Stimulated activated CD8-positive, alpha-beta memory T cell treated with anti-CD3 and anti-CD28 coated beads, Interleukin-4, amount 100 ng/mL, for 1 hour (primary cell): ENCODE measurements at places on chromosomes 5 and 9.

GRCh38 chr9:78366827-78367226 lies 69.9 kb downstream of the PSAT1 start:
- DNase-seq = no peak

DNA sequence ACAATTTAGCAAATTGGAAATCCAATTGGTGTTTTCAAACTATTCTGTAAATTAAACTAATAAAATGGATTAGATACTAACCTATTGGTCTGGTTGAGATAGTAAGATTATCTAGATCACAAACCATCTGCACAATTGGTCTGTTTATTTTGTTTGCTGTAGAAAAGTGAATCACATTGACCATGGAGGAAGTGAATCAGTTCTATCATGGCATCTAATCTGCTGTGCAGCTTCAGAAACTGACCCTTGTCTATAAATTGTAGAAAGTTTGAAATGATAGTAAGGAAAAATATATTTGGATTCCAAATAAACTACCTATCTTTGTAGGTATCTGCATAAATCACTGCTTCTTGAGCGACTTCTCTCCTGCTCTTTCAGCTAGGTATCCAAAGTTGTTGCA lies 1865.4 kb downstream of the MAT2B start:
- no peak for DNase-seq

DNA sequence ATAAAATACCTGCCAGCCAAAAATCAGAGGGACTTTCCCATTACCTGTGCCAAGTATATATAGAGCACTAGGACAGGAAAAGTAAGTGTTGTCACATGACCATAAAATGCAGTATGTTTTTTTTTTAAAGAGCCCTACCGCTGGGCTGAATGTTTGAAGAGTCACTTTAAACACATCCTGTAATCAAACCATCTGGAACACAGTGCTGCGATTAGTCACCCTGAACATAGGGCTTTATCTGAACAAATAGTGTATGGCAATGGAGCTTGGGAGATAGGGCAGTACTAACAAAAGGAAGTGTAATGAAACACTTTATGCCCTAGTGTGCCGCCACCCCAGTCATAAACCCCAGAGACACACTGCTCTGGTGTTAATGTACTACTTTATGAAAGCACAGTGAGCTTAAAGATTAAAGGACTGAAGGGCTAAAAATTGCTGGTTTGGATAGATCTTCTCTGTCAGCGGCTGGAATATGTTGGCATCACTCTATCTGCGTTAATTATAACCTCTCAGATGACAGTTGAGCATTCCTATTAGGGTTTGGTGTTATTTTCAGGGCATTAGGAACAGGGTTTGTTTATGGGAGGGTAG lies 90.4 kb downstream of the ZNF608 start:
- DNase-seq = no peak

- DNase-seq = no peak
These were observed 45.5 kb downstream of the IL31RA start for GRCh38 chr5:55896663-55897062.

GRCh38 chr5:122053181-122054109 lies 24.6 kb downstream of the LOX start:
- no peak for DNase-seq

DNA sequence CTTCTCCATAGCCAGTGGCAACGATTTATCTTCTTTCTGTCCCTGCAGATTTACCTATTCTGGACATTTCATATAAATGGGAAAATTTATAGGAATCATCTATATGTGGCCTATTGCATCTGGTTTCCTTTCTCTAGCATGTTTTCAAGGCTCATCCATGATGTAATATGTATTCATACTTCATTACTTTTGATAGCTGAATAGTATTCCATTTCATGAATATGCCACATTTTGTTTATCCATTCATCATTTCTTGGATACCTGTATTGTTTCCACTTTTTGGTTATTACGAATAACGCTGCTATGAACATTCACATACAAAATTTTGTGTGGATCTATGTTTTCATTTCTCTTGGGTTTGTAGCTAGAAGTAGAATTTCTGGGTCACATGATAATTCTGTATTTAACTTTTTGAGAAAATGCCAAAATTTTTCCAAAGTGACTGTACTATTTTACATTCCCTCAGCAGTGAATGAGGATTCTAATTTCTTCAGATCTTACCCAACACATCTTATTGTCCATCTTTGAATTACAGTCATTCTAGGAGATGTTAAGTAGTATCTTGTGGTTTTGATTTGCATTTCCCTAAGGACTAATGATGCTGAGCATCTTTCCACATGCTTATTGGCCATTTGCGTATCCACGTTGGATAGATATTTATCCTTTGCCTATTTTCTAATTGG lies 3.6 kb downstream of the IARS1 start:
- no peak for DNase-seq

DNA sequence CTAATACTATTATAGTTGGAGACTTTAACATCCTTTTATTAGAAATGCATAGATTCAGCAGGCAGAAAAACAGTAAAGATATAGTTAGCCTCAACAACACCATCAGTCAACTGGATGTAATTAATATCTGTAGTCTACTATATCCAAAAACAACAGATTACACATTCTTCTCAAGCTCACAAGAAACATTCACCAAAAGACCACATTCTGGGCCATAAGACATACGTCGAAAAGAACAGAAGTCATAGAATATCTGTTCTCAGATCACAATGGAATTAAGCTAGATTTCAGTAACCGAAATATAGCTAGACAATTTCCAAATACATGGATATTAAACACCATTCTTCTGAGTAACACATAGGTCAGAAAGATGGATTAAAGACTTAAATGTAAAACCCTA lies 336.6 kb upstream of the RPS23 start:
- no peak for DNase-seq

DNA sequence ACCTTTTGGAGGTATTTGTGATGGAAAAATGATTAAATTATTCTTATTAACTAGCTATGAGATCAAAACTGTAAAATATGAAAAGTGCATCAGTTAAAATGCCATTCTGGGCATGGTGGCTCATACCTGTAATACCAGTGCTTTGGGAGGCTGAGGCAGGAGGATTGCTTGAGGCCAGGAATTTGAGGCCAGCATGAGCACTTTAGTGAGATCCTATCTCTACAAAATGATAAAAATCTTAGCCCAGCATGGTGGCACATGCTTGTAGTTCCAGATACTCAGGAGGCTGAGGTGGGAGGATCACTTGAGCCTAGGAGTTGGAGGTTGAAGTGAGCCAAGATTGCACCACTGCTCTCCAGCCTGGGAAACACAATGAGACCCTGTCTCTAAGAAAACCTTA lies 252.5 kb upstream of the SEMA6A start:
- DNase-seq = no peak

DNA sequence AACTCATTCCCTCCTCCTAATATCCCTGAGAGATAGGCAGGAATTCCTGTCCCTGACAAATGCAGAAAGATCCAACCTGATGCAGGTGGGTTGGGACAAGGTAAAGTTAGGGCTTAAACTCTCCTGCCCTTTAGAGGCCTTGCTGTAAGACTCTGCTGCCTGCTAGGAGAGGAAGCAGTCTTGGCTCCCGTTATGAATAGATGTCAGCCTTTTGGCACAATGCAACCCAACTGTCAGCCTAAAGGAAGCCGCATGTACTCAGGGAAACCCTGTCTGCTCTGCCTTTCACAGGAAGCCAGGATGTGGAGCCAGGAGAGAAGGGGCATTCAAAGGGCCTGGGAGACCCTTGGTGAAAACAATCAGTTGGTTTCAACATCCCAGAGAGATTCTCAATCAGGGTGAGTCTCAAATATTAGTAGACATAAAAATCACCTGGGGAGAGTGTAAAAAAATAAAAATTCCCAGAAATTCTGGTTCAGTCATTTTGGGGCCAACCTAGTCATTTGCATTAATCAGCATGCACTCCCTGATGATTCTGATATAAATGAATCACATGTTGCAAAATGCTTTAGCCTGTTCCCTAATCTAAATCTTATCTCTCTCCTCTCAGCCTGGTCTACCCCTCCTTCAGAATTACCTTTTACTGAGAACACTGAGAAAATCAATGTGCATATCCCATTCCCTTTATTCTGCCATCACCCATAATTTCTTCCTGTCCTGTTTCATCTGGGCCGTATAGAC lies 136.2 kb upstream of the TRIM32 start:
- no peak for DNase-seq

DNA sequence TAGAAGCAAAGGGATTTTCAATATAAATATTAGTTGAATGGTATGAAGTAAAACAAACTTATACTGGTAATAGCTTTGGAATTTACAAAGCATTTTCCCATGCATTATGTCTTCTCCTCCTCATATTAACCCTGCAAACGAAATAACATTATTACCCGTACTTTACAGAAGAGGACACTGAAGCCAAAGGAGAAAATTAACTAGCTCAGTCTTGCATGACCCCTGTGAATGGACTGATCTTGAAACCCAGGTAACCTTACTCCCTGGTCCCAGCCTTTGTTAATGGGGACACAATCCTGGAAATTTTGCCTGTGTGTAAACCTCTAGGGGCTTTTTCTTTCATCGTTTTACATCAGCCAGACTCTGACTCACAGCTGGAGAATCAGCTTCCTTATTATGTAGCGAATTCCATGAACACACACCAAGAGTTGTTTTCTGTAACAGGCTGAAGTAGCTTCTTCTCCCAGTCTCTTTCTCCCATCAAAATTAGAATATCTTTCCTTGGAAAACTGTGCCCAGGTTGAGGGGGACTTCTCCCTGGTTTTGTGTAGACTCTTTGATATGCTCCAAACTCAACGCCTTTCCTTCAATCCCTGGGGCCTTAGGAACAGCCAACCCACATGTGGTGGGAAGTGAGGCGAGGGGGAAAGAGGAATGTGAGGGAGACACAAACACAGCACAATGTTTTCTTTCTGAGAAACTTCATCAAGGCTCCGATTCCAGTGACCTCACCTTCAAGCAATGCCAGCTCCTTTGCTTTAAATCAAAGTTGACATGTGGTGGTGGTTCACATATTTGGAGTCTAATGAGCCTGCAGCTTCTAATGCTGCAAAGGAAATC lies 480.9 kb upstream of the PAPPA start:
- no peak for DNase-seq

DNA sequence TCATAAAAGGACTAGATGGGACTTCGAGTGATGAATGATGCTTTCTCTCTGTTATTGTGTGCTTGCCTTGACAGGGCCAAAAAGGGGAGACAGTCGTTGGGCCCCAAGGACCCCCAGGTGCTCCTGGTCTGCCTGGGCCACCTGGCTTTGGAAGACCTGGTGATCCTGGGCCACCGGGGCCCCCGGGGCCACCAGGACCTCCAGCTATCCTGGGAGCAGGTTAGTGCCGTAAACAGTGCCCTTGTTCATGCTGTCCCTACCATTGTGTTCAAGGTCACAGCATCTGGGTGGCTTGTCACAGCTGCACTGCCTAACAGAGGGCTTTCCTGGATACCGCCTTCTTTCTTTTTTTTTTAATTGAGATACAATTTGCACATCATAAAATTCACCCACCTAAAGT lies 48.7 kb upstream of the TGFBR1 start:
- no peak for DNase-seq
